Hepatocyte (in vitro differentiated cells): ENCODE measurements at places on chromosomes 3 and 15.

GRCh38 chr3:110624576-110624975 is 447.0 kb upstream of the NECTIN3 start:
- DNase-seq, result peak; percentile 9

DNA sequence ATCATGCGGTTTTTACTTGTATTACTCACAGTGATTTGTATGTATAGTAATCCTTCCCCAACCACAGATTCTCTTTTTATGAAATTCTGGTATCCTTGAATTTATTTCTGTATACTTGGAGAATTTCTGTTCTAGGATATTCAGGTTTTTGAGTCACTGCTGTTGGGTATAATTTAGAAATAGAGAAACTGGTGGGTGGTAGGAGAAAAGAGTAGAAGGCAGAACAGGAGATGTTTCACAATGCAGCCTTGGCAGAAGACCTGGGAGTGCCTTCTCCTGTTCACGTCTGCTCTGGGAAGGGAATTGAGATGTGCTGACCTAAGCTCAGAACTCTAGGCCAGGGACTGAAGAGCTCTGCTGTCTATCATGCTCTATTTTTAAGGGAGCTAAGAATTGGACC is 193.6 kb downstream of the EPHB1 start:
- DNase-seq, result no peak

DNA sequence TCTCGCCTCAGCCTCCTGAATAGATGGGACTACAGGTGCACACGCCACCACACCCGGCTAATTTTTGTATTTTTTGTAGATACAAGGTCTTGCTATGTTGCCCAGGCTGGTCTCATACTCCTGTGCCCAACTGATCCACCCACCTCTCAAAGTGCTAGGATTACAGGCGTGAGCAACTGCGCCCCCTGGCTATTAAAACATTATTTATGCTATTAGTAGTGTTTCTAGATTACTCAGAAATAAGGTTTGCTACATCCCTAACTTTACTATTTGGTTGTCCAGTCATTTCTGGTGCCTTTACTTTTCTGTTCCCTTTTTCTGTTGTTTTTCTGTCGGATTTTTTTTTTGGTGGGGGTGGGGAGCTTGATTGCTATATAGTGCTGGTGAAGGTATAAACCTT is 393.6 kb upstream of the TPM1 start:
- peak; percentile 35 for DNase-seq

DNA sequence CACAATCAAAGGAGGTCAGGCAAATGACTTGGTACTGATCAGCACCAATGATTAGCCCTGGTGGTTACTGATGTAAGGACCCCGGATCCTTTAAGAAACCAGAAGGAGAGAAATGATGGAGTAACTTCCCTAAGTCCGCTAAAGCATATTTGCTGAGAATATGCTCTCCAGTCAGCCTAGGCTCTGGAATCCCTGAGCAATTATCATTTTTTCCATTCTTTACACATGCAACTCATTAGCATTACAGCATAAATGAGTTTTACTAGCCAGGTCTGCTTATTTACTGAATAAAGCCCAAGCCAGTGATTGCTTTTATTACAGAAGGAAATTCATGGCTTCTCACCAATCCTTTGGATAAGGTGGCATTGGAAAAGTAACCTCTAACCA is 139.2 kb upstream of the WNT5A start:
- DNase-seq, result no peak

GRCh38 chr15:53807501-53807900 is 48.0 kb upstream of the WDR72 start:
- no peak for DNase-seq

GRCh38 chr15:84947947-84948830 is 33.5 kb upstream of the PDE8A start:
- no peak for DNase-seq

GRCh38 chr15:75835990-75836958 is 7.0 kb upstream of the UBE2Q2 start:
- no peak for DNase-seq
